Central memory CD4-positive, alpha-beta T cell (primary cell): ENCODE measurements at places on chromosomes 2 and 18.

GRCh38 chr2:183926433-183926832 is 671.9 kb upstream of the ZNF804A start:
- no peak for DNase-seq

DNA sequence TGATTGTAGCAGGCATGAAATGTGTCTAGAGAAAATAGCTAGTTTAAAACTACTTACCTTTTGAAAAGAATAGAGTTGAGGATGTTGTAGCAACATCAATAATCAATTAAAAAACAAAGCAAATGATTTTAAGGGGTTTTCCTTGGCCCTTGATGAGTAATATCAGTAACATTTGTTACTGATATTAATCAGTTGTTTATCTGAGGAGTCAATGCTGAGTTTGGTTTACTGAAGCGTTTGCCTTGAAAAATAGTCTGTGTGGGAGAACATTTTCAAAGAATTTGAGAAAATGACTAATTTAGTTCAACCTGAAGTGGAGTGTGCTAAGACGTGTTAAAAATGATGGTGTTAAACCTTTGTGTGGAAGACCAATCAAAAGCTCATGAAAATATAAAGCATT is 9.3 kb downstream of the PTH2R start:
- DNase-seq = no peak

- DNase-seq = no peak
These were observed 6.4 kb upstream of the RBM43 start for GRCh38 chr2:151268085-151268484.

DNA sequence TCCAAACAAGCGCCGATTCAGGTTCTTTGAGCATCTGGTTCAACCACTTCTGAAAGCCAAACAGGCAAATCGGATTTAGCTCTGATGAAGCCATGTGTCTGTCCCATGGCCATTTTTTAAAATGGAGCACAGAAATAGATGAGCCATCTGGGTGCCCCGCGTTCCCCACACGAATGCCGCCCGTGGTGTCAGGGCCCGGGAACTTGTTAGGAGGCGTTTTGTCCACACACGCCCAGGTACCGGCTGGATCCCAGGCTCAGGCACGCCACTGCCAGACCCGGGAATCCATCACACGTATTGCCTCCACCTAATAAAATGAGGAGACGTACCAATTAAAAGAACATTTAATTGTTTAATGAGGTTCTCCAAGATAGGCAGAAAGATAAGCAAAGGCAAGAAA is 374.4 kb upstream of the SALL3 start:
- DNase-seq = no peak

- no peak for DNase-seq
These were observed 352 bp upstream of the HOXD12 start for GRCh38 chr2:176099159-176099727.

DNA sequence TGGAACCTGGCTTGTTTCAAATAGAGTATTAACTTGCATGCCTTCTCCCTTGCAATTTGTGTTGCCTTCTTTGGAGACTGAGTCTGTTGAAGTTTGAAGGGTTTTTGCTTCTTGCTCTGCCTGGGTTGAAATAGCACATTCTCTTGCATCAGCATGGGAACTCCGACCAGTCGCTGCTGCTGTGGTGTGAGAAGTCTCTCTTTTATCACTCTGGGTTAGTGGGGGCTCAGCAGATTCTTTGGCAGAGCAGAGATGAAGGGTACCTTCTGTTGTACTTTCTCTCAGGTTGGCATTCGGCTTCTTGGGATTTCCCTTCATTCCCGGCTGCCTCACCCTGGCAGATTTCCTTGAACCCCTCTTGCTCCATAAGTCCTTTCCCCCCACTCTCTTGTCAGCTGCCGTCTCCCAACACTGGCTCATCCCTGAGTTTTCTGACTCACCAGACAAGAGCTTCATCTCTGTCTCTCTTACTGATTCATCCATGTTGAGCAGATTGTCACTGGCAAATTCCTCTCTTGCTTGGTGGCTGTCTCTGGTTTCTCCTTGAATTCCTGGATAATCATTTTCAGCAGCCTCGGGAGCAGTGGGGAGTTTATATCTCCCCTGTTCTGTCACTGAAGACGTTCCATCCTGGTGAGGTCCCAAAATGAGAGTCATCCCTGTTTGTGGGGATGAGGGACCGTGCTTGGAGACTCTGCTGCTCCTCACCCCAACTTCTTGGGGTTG is 49.9 kb downstream of the ALPK2 start:
- no peak for DNase-seq

- peak; percentile 79 for DNase-seq
These were observed 47.2 kb upstream of the ZNG1B start for GRCh38 chr2:113390124-113390849.

GRCh38 chr2:238567996-238568395 is 141.3 kb downstream of the ASB1 start:
- no peak for DNase-seq

DNA sequence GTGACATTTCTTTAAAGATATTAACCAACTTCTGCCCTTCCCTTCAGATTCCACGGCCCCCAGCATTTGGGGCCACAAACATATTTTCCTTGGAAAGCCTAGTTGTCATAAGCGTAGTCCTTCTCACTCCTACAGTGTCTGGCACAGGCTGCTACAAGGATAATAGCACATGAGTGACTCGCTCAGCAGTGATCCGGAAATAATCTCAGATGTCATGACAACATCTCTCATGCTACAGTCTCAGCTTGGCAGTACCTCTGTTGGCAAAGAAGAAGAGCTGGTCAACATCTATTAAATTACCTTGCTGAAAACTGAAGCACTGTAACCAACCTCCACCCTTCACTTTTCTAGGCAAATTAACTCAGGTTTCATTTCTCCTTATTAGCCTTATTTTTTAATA is 351.7 kb downstream of the RAD51AP2 start:
- no peak for DNase-seq

- DNase-seq = no peak
These were observed 3.9 kb upstream of the MATN3 start for GRCh38 chr2:20016346-20016745.

DNA sequence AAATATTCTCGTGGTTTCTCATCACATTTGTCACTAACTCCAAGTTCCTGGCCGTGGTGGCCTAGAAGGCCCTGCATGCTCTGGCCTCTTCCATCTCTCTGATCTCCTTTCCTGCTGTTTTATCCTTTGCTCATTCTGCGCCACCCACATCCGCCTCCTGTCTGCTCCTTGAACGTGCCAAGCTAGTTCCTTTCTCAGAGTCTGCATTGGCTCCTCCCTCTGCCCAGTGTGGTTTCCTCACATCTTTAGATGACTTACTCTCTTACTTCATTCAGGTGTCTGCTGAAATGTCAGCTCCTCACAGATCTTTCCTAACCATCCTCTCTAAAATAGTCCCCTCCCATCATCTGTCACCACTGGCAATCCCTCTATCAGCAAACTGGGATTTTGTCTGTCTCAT is 158.6 kb upstream of the RBMS1 start:
- DNase-seq = peak; percentile 67

DNA sequence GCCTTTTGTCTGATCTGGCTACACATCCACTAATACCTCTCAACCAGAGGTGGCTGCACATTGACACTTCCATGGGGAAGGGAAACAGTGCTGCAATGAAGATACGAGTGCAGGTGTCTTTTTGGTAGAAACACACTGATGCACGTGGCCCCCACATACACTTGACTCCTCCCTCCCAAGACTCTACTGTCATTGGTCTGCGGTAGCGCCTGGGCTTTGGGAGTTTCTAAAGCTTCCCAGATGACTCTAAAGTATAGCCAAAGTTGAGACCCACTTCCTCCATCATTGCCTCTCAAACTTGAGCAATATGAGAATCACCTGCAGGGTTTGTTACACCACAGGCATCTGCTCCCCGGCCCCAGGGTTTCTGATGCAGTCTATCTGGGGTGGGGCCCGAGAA is 11.0 kb downstream of the SLC14A1 start:
- no peak for DNase-seq
